Caco-2 (cell line): ENCODE measurements at places on chromosomes 6 and 20. TPM values are rescaled to one million over a fixed set of nuclear protein-coding genes. Genes with fewer than 3 reads are reported as not detected.
A peak's percentile ranks its signal among the peaks of the same experiment; 100 is the strongest.

The LIME1 gene
- total RNA-seq, result 18.8 and 23.5 TPM in 2 replicates

The DEFB132 gene
- not detected in 2 replicates for total RNA-seq

The EFCAB8 gene
- total RNA-seq, result 1.8 and 2.0 TPM in 2 replicates

The COL19A1 gene
- not detected in 2 replicates for total RNA-seq

- H3K4me3 ChIP-seq, result no peak overlapping the region
- H3K27me3 ChIP-seq, result no peaks in the 10 kb centered on the region
- no peaks in the 10 kb centered on the region for H3K4me1 ChIP-seq
- H3K27ac ChIP-seq, result no peak overlapping the region
Observed at GRCh38 chr6:127907960-127908640, 7.2 kb upstream of the THEMIS start.

- no peak overlapping the region for H3K4me3 ChIP-seq
- no peak for DNase-seq
- no peaks in the 10 kb centered on the region for H3K27me3 ChIP-seq
Observed at GRCh38 chr20:33175123-33175522, 7.2 kb downstream of the BPIFA2 start.

DNA sequence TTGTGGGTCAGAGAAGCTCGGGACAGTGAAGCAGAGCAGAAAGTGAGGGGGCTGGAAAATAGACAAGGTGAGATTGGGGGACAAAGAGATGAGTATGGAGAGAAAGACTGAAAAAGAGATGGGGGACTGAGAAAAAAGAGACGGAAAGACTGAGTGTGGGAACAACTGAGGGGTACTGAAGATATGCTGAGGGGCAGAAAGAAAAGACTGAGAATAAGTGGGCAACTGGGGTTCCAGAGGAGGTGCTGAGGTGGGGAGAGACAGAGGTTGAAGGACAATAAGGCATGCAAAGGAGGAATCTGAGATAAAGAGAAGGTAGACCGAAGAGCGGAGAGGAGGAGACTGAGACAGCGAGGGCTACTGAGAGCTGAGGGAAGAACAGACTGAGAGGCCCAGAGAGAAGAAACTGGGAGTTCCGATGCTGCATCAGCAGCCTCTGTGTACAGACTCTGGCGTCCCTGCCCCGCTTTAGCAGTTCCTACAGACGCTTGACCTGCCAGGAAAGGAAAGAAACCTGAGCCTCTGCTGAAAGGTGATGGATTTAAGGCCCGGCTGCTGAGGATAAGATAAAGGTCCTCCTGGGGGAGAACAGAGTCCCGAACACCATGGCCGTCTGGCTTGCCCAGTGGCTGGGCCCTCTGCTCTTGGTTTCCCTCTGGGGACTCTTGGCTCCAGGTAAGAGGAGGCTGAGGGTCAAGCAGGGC lies at the start of gene PRSS16:
TSS of gene PRSS16 (plus strand) at position 569 of the 704 bp plus-strand sequence. CDS start at position 606, 37 bp downstream.
- H3K4me1 ChIP-seq, result peaks cover 7% of the 10 kb centered on the region; the same call in 1 of the 2 replicates
- no peaks in the 10 kb centered on the region for H3K36me3 ChIP-seq
- no peak for DNase-seq

DNA sequence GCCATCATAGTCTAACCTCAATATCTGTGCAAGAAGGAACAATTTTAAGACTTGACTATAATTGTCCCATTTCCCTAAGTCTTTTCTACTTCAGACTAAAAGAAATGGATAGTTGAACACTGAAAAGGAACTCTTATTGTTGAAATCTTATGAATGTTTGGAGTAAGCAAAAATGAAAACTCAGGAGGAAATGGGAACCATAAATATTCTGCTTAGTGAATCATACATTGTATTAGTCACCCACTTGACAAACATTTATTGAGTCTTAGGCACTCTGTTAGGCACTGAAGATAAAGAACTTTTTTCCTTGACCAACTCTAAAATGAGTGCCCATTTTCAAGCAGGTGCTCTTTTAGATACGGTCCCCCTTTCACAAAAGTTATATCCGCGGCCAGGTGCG lies 8.7 kb downstream of the CCDC170 start:
- peak overlapping the region; percentile 56 for H3K27ac ChIP-seq
- H3K27me3 ChIP-seq, result no peaks in the 10 kb centered on the region
- peaks cover 16% of the 10 kb centered on the region for H3K4me1 ChIP-seq
- H3K4me3 ChIP-seq, result no peak overlapping the region
- no peak for DNase-seq

DNA sequence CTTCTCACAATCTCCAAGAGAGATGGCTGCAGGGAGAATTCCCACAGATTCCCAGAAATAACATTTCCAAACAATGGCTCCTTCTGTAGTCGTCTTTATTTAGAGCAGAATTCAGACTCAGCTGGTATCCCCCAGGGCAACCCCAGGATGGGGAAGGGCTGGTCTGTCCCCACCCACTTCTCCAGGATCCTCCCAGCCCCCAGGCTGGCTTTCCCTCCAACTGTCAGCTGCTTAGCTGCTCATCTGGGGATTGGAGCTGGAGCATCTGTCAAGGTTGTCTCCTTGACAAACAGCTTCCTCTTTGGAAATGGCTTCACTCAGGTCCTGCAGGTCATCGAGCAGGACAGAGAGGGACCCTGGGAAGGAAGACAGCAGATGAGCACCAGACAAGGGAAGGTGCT lies 3.5 kb upstream of the PSORS1C2 start:
- H3K27ac ChIP-seq, result no peak overlapping the region
- H3K36me3 ChIP-seq, result no peaks in the 10 kb centered on the region
- DNase-seq, result no peak
- no peaks in the 10 kb centered on the region for H3K27me3 ChIP-seq

GRCh38 chr6:160071805-160072690 lies 49.6 kb upstream of the SLC22A1 start:
- H3K4me3 ChIP-seq, result no peak overlapping the region
- H3K4me1 ChIP-seq, result no peaks in the 10 kb centered on the region
- H3K27me3 ChIP-seq, result no peaks in the 10 kb centered on the region
- peaks cover 6% of the 10 kb centered on the region for H3K36me3 ChIP-seq

GRCh38 chr6:108222064-108222463 lies 38.8 kb downstream of the SNX3 start:
- no peaks in the 10 kb centered on the region for H3K27me3 ChIP-seq
- no peaks in the 10 kb centered on the region for H3K4me1 ChIP-seq
- H3K36me3 ChIP-seq, result no peaks in the 10 kb centered on the region
- H3K4me3 ChIP-seq, result no peak overlapping the region

GRCh38 chr6:154241581-154241980 lies 115.0 kb downstream of the IPCEF1 start:
- no peaks in the 10 kb centered on the region for H3K36me3 ChIP-seq
- no peak overlapping the region for H3K4me3 ChIP-seq
- no peak overlapping the region for H3K27ac ChIP-seq
- H3K4me1 ChIP-seq, result no peaks in the 10 kb centered on the region

DNA sequence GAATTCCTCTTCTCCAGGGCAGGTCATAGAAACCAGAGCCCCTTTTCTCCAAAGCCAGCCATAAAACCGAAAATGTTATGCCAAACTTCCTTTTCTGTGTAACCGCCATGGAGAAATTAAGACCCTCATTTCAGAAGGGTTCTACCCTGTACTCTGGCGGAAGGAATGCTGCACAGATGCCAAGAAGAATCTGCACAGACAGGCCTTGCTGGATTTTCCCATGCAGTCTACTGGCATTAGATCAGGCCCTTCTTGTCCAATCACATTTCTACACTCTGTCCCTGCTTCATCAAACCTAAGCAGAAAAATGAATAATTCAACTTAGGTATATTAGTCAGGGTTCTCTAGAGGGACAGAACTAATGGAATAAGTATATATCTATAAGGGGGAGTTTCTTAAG lies 43.2 kb upstream of the MC3R start:
- H3K27me3 ChIP-seq, result no peaks in the 10 kb centered on the region
- no peak overlapping the region for H3K4me3 ChIP-seq
- no peak overlapping the region for H3K27ac ChIP-seq
- no peaks in the 10 kb centered on the region; the same call in 1 of the 2 replicates for H3K4me1 ChIP-seq

DNA sequence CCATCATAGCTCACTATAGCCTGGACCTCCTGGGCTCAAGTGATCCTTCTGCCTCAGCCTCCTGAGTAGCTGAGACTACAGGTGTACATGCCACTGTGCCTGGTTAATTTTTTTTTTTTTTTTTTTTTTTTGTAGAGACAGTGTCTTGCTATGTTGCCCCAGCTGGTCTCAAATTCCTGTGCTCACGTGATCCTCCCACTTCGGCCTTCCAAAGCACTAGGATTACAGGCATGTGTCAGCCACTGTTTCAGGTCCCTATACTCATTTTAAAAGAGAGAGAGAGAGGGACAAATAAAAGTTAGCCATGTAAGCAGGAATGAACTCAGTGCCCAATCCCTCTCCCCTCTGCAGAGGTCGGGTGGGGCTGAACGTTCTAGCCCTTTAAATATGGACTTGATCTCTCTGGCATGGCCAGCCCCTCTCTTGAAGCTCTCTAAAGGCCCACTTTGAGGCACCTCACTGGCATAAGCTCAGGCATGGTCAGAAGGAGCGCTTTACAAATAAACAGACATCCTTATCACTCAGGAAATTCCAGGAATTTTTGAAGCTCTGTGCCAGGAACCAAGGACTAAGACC lies 9.0 kb upstream of the SERPINB1 start:
- peaks cover 38% of the 10 kb centered on the region for H3K4me1 ChIP-seq
- no peaks in the 10 kb centered on the region for H3K36me3 ChIP-seq
- H3K27ac ChIP-seq, result no peak overlapping the region

DNA sequence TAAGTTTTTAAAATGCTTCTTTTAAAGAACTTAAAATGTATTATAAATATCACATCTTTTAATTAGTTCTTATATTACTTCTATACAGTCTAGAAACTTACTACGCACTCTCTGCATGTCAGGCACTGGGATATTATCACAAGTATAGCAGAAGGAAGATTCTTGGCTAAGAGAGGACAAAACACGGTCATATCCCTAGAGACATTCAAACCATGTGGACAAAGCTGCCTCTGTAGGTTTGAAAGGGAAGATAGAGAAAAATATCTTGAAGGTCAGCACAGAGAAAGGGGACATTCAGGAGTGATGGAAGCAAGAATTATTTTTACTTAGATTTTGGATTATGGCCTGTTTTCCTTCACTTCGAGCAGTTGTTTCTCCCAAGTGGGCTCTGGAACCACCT lies 64.1 kb downstream of the LRRC1 start:
- no peaks in the 10 kb centered on the region for H3K36me3 ChIP-seq
- H3K27me3 ChIP-seq, result no peaks in the 10 kb centered on the region
- H3K4me1 ChIP-seq, result peaks cover 54% of the 10 kb centered on the region
- H3K4me3 ChIP-seq, result no peak overlapping the region
- no peak for DNase-seq
- no peak overlapping the region for H3K27ac ChIP-seq

DNA sequence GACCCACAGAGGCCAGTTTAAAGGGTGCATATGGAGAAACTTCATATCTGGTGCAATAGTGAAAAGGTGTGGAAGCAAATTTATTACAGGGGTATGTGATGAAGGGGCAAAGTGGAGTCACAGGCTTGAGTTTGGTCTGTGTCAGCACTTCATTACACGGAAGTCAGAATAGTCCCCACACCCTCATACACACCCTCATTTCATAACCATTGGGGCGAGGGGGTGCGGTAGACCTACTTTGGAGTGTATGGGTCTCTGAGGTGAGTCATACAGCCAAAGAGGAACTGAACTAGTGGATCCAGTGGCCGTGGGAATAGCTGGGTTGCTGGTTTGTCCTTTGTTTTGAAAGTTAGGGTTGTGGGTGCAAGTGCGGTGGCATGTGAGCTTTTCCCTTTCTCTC lies 3.3 kb downstream of the TM9SF4 start:
- DNase-seq, result peak; percentile 31
- H3K27ac ChIP-seq, result no peak overlapping the region
- H3K27me3 ChIP-seq, result no peaks in the 10 kb centered on the region
- no peak overlapping the region for H3K4me3 ChIP-seq
- peaks cover 12% of the 10 kb centered on the region for H3K4me1 ChIP-seq
- no peaks in the 10 kb centered on the region for H3K36me3 ChIP-seq

DNA sequence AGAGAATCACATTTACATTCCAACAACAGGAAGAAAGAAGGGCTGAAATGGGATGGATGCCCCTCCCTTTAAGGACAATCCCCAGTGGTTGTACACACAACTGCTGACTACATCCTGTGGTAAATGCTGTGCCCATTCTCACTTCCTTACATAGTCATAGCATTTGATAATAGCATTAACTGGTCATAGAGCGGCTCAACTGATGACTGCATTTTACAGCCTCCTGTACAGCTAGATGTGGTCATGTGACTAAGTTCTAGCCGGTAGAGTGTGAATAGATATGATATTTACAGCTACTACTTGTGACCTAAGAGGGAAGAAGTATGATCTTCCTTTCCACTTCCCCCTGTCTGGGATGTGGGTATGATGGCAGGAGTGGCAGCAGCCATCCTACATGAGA lies 24.7 kb downstream of the KCNK17 start:
- H3K27me3 ChIP-seq, result no peaks in the 10 kb centered on the region
- H3K36me3 ChIP-seq, result no peaks in the 10 kb centered on the region
- no peak overlapping the region for H3K4me3 ChIP-seq
- no peak overlapping the region for H3K27ac ChIP-seq
- DNase-seq, result no peak
- H3K4me1 ChIP-seq, result no peaks in the 10 kb centered on the region

GRCh38 chr20:37758332-37758731 lies 64.5 kb downstream of the CTNNBL1 start:
- DNase-seq, result peak; percentile 66
- H3K27me3 ChIP-seq, result no peaks in the 10 kb centered on the region
- peaks cover 4% of the 10 kb centered on the region; the same call in 1 of the 2 replicates for H3K36me3 ChIP-seq
- no peak overlapping the region for H3K27ac ChIP-seq
- H3K4me3 ChIP-seq, result no peak overlapping the region
- no peaks in the 10 kb centered on the region for H3K4me1 ChIP-seq

- H3K27me3 ChIP-seq, result no peaks in the 10 kb centered on the region
- no peak overlapping the region for H3K4me3 ChIP-seq
- DNase-seq, result no peak
- no peaks in the 10 kb centered on the region for H3K4me1 ChIP-seq
Observed at GRCh38 chr6:145349950-145350510, 385.3 kb downstream of the EPM2A start.

DNA sequence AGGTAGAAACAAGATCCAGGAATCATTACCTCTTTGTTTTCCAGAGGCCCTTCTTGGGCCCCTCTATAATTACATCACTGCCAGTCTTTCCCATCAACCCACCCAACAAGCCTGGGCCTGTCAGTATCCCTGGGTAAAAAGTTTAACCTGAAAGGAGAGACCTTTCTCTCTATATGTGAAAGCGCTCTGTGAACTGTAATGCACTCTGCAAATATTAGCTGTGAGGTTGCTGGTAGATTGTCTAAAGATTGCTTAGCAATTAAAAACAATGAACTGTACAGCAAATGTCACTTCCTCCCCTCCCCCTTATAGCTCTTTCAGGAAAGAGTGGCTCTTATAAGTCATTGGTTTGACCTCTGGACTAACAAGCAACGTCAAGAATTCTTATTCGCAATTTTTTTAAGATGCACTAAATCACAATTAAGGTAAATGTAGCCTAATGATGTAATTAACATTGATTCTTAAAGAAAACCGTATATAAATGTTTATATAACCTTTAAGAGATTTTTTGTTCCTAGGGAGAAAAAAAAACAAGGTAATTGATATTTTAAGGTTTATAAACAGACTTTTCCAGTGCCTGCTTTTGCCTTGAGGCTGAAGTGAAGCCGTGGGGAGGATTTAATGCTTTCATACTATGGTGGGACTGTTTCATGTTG lies 18.4 kb downstream of the ECT2L start:
- H3K4me3 ChIP-seq, result no peak overlapping the region
- no peaks in the 10 kb centered on the region for H3K36me3 ChIP-seq
- peak; percentile 7 for DNase-seq
- H3K4me1 ChIP-seq, result peaks cover 43% of the 10 kb centered on the region
